Right hindlimb (tissue), 1 donor: ENCODE measurements at places on chromosomes 3 and 15.

GRCh38 chr3:193400304-193400703 lies 21.8 kb upstream of the ATP13A5 start:
- no peak for DNase-seq

DNA sequence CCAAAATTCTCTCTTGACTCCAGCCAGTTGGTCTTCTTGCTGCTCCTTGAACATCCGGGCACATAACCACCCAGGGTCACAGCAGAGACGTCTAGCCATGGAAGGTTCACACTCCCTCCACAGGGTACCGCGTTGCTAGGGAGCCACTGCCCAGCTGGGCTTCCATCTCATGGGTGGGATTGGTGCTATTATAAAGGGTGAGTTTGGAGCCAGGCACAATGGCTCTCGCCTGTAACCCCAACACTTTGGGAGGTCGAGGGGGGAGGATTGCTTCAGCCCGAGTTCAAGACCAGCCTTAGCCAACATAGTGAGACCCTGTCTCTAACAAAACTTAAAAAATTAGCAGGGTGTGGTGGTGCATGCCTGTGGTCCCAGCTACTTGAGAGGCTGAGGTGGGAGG lies 17.5 kb upstream of the SKOR1 start:
- DNase-seq, result no peak

GRCh38 chr3:29090912-29091597 lies 189.8 kb upstream of the RBMS3 start:
- no peak for DNase-seq

- DNase-seq, result no peak
These were observed 237.2 kb upstream of the ADAMTS9 start for GRCh38 chr3:64924961-64925360.

GRCh38 chr3:10917176-10917575 lies 75.4 kb upstream of the SLC6A1 start:
- DNase-seq, result no peak

- no peak for DNase-seq
These were observed 306.5 kb downstream of the RPLP1 start for GRCh38 chr15:69758810-69759790.

DNA sequence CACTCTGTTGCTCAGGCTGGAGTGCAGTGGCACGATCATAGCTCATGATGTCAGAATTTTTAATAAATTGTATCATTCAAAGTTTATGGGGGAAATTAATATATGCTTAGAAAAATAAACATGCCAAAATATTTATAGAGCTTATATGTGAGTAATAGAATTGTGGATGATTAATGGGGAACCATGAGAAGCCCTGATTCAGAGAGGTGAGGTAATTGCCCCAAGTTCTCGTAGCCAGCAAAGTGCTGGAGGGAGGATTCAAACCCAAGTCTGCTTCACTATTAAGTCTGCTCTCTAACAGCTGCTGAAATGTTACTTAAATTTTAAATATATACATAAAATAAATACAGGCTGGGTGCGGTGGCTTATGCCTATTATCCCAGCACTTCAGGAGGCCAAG lies 26.2 kb upstream of the IGF2BP2 start:
- no peak for DNase-seq

DNA sequence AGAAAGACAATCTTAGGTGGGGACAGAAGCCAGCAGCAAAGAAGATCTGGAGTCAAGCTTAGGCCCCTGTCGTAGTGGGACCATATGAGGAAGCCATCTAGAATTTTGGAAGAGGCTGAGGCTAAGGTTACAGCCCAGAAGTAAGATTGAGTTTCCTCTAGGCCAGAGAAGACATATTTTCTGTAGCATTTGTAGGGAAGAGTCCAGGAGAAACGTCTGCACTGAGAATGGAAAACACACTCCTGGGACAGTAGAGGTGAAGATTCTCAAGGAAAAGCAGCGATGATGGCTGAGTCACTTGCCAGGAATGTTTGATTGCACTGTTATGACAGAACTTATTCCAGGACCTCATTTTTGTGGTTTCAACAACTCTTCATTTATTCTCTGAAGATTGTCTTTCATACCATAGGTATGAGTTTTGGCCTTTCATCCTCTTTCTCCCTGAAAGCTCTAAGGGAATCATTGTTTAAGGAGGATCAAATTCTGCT lies 107.2 kb downstream of the GTPBP8 start:
- DNase-seq, result peak; percentile 59

- no peak for DNase-seq
These were observed 237.6 kb downstream of the RAP2B start for GRCh38 chr3:153399636-153400035.

GRCh38 chr15:63939531-63940130 lies 105.9 kb upstream of the HERC1 start:
- DNase-seq, result peak; percentile 59

DNA sequence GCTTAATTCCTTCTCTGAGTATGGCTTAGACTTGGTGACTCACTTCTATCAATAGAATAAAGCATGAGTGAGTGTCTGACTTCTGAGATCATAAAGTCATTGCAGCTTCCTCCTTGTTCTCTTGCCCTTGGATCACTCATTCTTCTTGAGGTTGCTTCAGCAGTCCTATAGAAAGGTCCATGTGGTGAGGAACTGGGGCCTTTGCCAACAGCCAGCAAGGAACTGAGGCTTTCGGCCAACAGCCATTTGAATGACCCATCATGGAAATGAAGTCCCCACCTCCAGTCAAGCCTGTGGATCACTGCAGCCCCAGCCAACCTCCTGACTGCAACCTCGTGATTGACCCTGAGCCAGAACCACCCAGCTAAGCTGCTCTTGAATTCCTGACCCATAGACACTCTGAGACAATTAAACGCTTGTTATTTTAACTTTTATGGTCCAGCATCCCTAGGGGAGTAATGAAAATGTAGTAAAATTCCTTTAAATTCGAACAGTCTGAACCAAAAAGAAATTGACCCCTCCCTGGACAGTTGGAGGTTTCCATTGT lies 84.5 kb downstream of the WDR76 start:
- peak; percentile 67 for DNase-seq

DNA sequence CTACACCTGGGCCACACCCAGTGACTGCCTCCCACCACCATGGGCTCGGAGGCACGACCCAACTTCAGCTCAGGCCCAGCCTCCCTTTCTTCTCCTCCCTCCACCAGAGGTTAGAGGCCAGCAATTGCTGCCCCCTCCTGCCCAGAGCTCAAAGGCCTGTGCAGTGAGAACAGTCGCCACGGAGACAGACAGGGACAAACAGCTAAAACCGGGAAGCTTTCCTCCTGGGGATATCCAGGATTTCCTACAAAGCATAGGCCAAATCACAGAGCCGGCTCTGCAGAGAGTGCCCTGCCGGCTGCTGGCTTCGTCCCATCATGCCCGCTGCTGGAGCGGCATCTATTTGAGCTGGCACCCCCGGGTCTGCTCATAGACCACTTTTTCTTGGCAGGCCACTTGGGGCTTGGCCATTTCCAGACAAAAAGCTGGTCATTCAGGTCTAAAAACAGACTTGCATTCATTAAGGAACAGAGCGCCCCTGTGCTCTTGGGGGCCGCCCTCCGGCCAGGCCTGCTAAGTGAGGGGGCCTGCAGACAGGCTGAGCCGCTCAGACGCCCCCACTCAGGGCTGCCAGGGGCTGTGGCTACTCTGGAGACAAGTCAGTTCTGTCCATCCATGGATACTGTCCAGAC lies 17.5 kb downstream of the GRAMD2A start:
- peak; percentile 74 for DNase-seq

- DNase-seq, result no peak
These were observed 74.0 kb downstream of the B3GALNT1 start for GRCh38 chr3:161031134-161031533.

DNA sequence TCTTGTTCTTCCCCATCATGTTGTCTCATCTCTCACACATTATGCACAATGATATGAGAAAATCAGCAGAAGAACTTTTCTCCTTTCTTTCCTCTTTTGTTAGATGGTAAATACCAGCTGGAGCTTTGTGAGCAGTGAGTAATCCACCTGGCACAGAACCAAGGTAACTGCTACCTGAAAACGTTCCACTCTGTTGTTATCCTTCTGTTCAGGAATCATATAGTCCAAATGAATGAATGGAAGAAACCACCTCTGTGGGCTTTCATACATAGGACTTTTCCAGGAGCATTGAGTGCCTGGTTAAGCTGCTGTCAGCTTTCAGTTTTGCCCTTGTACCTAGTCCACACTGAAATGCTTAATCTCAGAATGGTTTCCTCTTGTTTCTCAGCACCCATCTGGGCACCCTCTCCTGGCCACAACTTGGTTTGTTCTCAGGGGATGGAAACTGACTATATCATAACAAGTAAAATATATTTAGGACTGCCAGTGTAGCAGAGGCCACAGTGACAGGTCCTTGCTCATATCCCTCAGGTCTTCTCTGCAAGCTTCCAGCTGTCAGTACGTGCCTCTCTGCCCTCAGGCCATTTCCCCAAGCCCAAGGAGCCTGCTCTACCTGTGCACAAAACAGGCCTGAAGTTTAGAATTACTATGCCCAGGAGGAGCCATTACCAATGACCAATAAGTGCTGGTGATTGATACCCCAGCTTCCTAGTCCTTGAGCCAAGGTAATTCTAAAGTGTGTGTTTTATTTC lies 23.5 kb upstream of the SLC4A7 start:
- DNase-seq, result no peak

- no peak for DNase-seq
These were observed 102.7 kb upstream of the CHD2 start for GRCh38 chr15:92797168-92798052.

DNA sequence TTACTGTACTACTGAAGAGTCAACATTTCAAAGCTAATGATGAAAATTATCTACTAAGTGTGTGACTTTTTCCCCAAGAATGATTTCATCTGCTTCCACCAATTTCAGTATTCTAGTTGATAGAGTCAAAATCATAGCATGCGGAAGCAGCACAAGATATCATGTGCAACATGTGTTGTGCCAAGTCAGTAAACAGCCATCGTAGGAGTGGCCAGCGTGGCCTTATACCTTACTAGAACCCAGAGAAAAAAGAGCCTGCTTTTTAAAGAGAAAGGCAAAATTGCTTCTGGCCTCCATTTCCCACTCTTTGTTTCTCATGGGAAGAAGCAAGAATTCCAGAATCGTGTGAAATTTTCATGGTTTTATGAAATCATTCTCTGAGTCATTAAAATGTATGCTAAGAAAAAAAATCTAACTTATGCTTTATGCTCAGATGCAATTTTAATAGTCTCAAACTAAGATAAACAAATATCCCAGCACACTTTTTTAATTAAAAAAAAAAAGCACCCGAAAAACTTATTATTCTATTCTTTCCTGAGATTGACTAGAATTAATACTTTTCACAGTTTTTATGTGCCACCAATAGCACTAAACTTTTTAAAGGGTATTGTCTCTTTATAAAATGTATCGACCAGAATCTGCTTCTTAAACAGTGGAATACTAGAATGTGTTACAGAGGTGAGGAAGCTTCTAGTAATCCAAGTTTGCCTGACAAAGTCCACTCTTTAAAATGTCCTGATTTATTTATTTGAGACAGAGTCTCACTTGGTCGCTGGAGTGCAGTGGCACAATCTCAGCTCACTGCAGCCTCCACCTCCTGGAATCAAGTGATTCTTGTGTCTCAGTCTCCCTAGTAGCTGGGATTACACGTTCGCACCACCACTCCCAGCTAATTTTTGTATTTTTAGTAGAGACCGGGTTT lies 87.3 kb downstream of the MBNL1 start:
- no peak for DNase-seq

- no peak for DNase-seq
These were observed 5.9 kb downstream of the USP3 start for GRCh38 chr15:63509955-63510940.

GRCh38 chr15:83709241-83709640 lies 55.3 kb downstream of the ADAMTSL3 start:
- DNase-seq, result no peak

GRCh38 chr3:101964861-101965260 lies 115.5 kb downstream of the NFKBIZ start:
- DNase-seq, result no peak

DNA sequence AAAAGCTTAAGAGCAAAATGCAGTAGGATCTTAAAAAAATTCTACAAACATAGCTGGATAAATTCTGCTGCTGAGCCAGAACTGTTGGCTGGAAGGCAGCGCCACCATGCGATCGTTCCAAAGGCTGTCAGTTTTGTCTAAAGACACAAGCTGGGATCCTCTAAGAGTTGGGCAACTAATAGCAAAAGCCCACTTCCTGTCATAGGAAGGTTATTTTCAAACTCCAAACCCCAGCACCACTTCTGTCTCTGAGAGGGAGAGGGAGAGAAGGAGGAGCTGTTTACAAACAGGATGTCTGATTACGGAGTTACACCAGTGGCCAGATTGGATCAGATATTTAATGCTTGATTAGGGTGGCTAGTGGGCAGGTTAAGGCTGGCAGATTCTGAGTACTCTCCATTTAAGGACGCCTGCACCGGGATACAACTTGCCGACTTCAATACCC lies 44.0 kb downstream of the EIF4E3 start:
- DNase-seq, result peak; percentile 68

DNA sequence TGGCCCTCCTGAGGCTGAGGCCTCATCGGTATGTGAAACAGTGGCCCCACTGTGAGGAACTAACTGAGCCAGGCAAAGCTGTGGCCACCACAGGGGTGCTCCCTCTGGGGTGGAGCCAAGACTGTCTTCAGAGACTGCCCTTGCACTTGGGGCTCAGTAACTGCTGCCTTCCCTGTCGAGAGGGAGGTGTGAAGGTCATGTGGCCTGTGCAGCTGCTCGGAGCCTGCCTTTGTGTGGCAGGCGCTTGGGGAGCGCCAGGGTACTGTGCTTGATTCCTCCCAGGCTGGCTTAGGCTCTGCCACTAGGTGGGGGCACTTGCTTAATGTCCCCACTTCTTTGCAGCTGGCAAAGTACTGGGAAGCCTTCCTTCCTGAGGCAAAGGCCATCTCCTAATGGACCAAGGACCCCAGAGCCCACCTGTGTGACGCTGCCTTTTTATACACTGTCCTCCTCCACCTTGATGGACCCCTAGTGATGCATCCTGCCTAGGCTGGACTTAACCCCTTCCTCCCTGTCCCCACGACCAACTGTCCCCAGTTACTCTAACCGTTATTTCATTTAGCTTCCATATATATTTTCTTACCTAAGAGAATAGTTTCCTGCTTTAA lies 14.2 kb upstream of the SNX22 start:
- DNase-seq, result no peak

- DNase-seq, result peak; percentile 43
These were observed 520 bp downstream of the SLC26A6 start for GRCh38 chr3:48634661-48635221.

DNA sequence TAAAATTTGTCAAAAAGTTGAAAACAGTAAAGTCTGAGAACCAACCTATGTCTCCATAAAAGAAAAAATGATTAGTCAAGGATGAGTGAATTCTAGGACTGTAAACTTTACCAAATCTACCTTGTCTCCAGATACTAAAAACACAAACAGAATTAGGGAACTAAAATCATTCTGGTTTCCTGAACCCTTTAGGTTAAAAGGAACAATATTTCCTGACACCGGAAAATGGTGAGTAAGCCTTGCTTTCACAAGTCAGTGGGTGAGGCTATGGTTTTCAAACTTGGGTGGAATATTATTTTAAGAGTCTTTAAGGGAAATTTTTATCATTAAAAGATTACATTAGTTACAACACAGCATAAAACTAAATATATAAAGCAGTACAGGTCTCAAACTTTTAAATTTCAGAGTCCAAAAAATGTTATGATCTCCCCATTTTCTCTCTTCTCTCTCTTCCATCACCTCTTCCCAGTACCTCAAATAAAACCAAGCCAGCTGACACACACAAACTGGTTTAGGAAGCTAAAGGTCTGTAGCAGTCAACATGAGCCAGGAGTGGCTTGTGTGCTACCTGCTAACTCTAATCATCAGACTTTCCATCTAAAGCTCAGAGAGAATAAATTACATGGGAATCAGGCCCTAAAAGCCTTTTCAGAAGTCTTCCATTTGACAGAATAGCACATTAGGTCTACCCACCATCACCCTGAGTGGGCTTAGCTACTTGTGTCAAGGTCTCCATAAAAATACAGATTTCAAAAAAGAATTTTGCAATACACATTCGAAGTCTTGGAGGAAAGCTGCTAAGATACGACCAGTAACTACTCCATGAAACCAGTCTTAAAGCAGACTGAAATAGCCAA lies 2.2 kb downstream of the SLC12A6 start:
- DNase-seq, result no peak
